A549 treated with ZK216348 at 1 μM for 4 hours (cell line): ENCODE measurements at places on chromosomes 6 and 20. TPM values are rescaled to one million over a fixed set of nuclear protein-coding genes. Genes with fewer than 3 reads are reported as not detected.

TCP11 gene
- total RNA-seq, result not detected in 5 replicates

ECT2L gene
- total RNA-seq, result not detected in 5 replicates

ENPP5 gene
- total RNA-seq, result not detected in 5 replicates

PTK6 gene
- total RNA-seq, result 2.4 to 4.1 TPM (median 3.6 TPM) in 5 replicates

TFAP2B gene
- total RNA-seq, result not detected in 5 replicates
